Mesendoderm (in vitro differentiated cells): ENCODE measurements at places on chromosomes 5 and 9.

- DNase-seq = no peak
Observed at GRCh38 chr5:37501152-37501551, 122.0 kb downstream of the WDR70 start.

DNA sequence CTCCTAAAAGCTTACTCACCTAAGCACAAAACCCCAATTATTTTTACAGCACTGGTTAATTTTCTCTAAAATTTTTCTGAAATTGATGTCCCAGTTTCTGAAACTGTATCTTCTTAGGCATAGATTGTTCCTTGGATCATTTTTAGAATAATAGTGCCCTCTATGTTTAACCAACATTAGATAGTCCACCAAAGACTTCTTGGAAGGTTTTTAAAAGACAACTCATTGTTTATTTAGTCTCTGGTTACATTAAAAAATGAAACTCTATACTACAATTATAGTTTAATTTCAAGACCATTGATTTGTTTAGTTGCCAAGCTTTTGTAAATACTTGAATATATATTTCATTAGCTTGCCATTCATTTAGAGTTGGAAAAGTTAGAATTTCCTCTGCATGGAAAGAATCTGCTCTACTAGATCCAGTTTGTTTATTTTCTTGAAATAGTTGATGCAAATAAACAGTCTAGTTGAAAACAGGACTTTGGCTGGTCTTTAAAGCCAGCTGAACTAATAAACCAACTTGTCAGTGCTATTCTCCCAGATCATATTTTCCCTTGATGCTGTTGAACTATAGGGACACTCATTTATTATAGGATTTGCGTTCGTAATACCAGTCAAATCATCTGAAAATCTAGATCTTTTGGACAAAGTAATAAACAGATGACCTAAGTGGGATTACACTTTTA, 990.5 kb downstream of the TLE1 start:
- DNase-seq = no peak

DNA sequence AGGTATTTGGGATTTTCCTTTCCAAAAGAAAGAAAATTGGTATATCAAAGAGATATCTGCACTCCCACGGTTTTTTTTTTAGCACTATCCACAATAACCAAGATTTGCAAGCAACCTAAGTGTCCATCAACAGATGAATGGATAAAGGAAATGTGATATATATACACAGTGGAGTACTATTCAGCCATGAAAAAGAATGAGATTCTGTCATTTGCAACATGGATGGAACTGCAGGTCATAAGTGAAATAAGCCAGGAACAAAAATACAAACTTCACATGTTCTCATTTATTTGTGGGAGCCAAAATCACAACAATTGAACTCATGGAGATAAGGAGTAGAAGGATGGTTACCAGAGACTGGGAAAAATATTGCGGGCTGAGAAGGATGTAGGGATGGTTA, 9.8 kb downstream of the ANKRD31 start:
- DNase-seq = no peak

GRCh38 chr5:78252715-78253114, 41.8 kb downstream of the AP3B1 start:
- DNase-seq = no peak

DNA sequence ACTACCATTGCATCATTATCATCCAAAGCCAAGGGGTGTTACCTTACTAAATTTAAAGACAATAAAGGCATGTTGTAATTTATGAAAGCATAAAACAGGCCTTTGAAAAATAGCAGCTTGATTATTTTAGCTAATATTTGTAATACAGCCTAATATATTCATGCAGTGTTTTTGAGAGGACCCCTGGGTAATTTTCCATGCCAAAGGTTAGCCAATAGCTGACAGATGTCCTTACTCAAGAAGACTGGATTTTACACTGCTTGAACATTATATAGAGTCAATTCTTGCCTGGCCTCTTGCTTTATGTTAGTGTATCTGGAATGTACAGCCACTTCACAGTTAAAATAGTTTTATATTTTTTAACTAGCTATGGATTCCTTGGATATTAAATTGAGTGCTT, 337.8 kb upstream of the PAPPA start:
- no peak for DNase-seq

- no peak for DNase-seq
Observed at GRCh38 chr9:76032797-76033373, 142.4 kb downstream of the PCSK5 start.

DNA sequence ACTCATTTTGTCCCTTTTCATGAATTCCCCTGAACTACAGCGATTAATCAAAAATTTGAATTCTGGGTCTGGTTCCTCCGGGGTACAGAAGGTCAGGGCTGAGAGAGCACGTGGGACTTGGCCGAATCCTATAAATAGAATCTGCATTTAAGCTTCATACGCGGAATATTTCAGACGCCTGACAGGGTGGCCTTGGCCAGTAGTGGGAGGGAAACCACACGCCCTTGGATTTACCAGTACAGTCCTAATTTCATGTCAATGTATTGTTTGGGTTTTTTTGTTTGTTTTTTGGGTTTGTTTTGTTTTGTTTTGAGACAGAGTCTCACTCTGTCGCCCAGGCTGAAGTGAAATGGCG, 21.5 kb upstream of the NIPBL start:
- DNase-seq = no peak

- DNase-seq = no peak
Observed at GRCh38 chr5:168776070-168776469, 196.9 kb upstream of the PANK3 start.

- no peak for DNase-seq
Observed at GRCh38 chr9:80503671-80504281, 932.0 kb downstream of the TLE4 start.

DNA sequence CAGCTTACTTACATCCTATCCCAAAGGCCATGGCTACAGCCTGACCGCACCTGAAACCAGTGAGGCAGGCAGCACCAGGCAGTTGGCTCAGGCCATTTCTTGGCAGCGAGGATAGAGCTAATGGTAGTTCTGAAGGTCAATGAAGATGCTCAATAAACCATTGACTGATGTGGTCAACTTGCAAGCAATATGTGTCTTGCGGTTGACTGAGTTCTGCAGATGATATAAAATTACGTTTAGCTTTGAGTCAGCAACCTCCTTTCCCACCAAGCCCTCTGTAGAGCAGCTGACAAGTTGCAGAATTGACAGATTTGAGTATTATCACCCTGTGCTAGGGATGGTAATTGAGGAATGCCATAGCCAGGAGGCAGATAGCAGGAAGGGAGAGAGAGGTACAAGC, 189.0 kb upstream of the PUM3 start:
- DNase-seq = no peak

DNA sequence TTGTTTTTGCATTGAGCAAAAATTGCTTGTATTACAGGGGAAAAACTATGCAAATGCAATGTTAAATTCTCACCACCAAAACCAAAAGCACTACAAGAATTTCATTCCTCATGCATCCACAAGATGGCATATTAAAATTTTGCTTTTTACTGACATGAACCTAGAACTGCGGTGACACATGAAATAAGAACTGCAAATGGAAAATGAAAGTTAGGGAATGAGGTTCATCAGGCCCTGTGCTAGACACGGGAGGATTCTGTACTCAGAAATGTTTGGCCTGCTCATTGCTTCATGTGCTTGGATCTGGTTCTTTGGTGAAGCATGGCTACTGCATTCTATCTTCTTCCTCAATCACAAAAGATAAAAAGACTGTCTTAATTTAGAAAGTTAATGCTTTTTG, 9.1 kb upstream of the RFK start:
- DNase-seq = peak; percentile 23

DNA sequence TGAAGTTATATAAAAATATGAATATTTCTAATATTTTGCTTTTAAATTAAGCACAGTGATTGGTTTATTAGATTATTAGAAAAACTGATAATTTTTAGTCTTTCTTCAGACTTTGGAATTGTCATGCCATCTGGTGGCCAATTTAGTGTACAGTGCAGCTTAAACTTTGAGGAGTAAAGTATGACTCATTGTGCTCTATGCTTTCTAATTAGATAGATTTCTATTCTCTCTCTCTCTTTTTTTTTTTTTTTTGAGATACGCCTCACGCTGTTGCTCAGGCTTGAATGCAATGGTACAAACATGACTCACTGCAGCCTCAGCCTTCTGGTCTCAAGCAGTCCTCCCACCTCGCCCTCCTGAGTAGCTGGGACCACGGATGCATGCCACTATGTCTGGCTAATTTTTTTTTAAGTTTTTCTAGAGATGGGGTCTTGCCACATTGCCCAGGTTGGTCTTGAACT, 42.1 kb upstream of the GPR21 start:
- peak; percentile 22 for DNase-seq

- peak; percentile 84 for DNase-seq
Observed at GRCh38 chr9:91978740-91979414, 28.8 kb upstream of the ROR2 start.

DNA sequence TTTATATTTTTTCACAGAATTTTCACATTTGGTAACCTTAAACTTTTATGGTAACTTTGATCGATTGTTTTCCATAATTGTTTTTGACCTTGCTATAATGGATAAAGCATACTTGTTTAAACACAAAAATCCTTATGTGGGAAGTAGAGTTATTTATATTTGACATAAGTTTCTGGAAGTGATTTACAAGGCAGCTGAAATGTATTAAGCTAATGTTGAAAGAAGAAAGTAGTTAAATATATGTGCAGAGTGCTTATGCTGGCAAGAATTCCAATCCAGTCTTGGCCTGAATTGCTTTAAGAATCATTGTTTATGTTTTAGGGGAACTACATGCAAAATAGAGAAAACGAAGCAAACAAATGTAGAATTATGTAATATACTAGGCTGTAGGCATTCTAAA, 763.6 kb downstream of the TAF11L14 start:
- DNase-seq = no peak

DNA sequence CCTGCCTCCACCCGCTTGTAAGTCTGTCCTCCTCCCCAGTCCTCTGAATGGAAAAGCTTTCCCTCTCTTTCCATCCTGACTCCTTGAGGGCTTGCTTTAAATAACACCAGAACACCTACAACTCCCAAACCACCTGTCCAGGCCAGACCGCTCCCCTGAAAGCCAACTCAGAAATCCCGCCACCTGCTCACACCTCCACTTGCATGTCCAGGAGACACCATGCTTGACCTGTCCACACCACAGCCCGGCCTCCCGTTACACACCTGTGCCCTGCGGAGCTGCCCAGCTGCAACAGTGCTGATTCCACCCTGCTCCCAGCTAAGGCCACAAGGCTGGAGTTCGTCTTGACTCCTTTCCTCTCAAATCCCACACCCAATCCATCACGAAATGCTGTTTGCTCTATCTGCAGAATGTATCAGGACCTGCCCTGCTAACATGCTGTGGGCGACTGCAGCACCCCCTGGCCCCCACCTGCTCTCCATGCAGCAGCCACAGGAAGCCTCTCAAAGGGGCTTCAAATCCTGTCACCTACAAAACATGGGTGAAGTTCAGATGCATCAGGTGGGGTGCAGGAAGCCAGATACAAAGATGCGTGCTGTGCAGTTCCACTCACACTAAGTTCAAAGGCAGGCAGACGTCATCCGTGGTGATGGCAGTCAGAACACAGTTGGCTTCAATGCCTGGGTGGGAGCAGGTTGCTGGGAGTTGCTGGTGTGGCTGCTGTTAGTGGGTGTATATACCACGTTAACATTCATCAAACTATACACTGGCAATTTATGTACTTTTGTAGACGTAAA, 166.0 kb downstream of the ROR2 start:
- no peak for DNase-seq

DNA sequence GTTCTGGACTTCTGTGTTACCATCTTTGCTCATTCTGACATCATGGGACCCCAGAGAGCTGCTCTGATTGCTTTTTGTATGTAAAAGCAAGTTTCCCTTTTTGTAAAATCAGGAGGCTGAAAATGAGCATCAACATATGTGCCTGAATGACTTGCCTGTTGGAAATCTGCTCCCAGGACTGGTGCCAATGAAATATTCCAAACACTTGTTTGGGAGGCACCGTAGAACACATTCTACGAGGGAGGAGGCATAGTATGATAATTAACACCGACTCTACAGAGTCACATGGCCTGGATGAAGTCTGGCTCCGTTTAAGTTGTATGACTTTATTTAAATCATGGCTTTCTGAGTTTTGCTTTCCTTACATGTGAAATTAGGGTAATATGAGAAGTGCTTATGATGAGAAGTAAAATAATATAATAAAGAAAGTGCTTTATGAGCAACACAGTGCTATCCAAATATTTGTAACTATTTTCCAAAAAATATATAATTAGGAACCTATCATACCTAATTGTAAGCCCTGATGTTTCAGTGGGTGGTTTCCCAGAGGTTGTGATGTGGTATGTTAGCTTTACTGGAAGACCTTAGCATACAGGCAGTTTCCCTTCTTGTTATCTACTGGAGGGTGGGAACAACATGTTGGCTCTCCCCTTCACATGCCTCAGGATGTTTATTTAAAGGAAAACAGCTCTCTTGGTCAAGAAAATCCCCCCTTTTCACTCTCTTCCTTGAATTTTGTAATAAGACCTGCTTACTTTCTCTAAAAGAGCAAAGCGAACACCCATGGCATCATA, 238.1 kb downstream of the FBXL7 start:
- DNase-seq = no peak

DNA sequence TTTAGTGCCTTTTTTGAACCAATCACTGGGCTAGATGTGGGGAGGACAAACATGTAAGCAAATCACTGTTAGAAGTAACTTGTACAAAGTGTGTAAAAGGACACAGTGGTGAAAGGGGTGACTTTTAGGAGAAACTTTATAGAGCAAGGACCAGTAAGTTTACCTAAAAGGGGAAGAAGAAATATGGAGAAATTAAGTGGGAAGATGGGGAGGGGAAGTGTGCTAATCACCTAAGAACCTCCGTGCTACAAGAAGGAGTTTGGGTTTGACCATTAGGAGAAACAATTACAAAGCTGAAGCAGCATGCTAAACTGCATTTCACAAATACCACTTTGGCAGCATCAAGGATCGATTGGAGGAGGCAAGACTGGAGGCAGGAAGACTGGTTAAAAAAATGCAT, 17.3 kb downstream of the ITGA1 start:
- DNase-seq = peak; percentile 51

DNA sequence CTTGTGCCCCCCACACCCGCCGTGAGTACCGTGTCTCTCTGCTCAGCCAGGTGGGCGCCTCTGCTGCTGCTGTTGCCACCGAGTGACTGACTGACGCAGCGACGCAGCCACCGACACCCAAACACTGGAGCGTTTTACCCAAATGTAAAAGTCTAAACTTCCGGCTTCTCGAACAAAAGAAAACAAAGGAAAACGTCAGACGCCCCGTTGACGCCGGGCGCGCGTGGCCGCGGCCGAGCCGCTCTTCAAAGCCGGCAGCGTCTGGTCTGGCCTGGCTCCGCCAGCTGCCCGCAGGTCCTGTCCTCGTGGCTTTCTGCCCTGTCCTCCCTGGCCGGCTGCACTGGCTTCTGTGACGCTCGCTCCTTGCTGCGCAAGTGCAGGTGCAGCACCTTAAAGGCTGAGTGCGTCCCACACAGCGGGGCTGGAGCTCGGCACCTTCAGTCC, 41.4 kb upstream of the CLPTM1L start:
- DNase-seq = peak; percentile 33

GRCh38 chr5:176899946-176900779, 1.0 kb upstream of the HK3 start:
- DNase-seq = peak; percentile 35

- DNase-seq = no peak
Observed at GRCh38 chr9:125620216-125620615, 86.8 kb downstream of the MAPKAP1 start.
